A549 treated with ZK216348 at 1 μM for 4 hours (cell line): ENCODE measurements at places on chromosomes 3 and 15. TPM values are rescaled to one million over a fixed set of nuclear protein-coding genes. Genes with fewer than 3 reads are reported as not detected.

IL16 gene
- total RNA-seq: 0.24 TPM in 1 of 5 replicates, not detected in the others

MME gene
- not detected in 5 replicates for total RNA-seq

ALS2CL gene
- total RNA-seq: 7.2 to 9.5 TPM (median 9.0 TPM) in 5 replicates

LHFPL4 gene
- total RNA-seq: 0.06 to 0.18 TPM (median 0.09 TPM) in 4 of 5 replicates, not detected in the other

CRTAP gene
- total RNA-seq: 295 to 315 TPM (median 298 TPM) in 5 replicates

FBXW12 gene
- not detected in 5 replicates for total RNA-seq

CHRFAM7A gene
- 4.7 to 7.8 TPM (median 6.7 TPM) in 5 replicates for total RNA-seq

RASGRP1 gene
- 0.24 to 0.42 TPM (median 0.35 TPM) in 5 replicates for total RNA-seq

SEMA6D gene
- total RNA-seq: not detected in 5 replicates

MCTP2 gene
- total RNA-seq: not detected in 5 replicates

GRIP2 gene
- total RNA-seq: 0.52 to 2.0 TPM (median 1.4 TPM) in 5 replicates

RASGRF1 gene
- 0.32 to 1.9 TPM (median 0.54 TPM) in 5 replicates for total RNA-seq

GLDN gene
- total RNA-seq: not detected in 5 replicates

IMPG2 gene
- total RNA-seq: 0.04 TPM in 1 of 5 replicates, not detected in the others

DVL3 gene
- 14.9 to 30.4 TPM (median 26.5 TPM) in 5 replicates for total RNA-seq

C3orf70 gene
- total RNA-seq: 0.02 to 0.04 TPM in 2 of 5 replicates, not detected in the others

GABRR3 gene
- total RNA-seq: not detected in 5 replicates

AADACL2 gene
- not detected in 5 replicates for total RNA-seq

ADGRG7 gene
- not detected in 5 replicates for total RNA-seq

CLDN1 gene
- 16.6 to 28.6 TPM (median 21.6 TPM) in 5 replicates for total RNA-seq

SHC4 gene
- 0.54 to 1.4 TPM (median 0.80 TPM) in 5 replicates for total RNA-seq
